ENCODE measurements at places on chromosomes 12 and 14. TPM values are rescaled to one million over a fixed set of nuclear protein-coding genes. Genes with fewer than 3 reads are reported as not detected.

GRCh38 chr14:88233915-88234314, 89.2 kb downstream of the KCNK10 start:
- DNase-seq = no peak

GRCh38 chr14:58121530-58122186, 30.4 kb downstream of the ARMH4 start:
- no peak for DNase-seq

Gene TMEM132C
- total RNA-seq = 0.27 TPM

- DNase-seq = no peak
Measured at GRCh38 chr12:121167232-121167820, 34.6 kb downstream of the P2RX7 start.

Gene CHGA
- not detected for total RNA-seq

DNA sequence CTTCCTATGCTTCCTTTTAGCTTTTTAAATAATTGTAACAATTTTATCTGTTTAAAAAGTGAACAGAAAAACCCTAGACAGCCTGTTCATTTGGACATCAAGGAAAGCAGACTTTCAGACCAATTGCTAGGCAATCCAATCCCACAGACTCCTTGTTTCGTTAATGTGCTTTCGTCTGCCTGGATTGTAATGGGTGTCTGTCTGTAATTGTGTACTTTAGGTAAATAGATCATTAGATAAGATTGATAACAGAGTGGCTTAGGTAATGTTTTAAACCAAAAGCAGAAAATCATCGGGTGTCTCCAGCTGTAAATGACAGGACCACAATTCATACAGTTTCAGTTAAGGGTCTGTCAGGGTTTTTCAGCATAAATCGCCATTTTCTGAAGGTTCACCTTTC, 19.6 kb downstream of the CCDC60 start:
- no peak for DNase-seq

Gene KRT75
- not detected for total RNA-seq

- DNase-seq = no peak
Measured at GRCh38 chr14:22007784-22008412, 334.3 kb upstream of the OR4E1 start.

- DNase-seq = no peak
Measured at GRCh38 chr12:84732828-84733340, 179.7 kb downstream of the SLC6A15 start.

DNA sequence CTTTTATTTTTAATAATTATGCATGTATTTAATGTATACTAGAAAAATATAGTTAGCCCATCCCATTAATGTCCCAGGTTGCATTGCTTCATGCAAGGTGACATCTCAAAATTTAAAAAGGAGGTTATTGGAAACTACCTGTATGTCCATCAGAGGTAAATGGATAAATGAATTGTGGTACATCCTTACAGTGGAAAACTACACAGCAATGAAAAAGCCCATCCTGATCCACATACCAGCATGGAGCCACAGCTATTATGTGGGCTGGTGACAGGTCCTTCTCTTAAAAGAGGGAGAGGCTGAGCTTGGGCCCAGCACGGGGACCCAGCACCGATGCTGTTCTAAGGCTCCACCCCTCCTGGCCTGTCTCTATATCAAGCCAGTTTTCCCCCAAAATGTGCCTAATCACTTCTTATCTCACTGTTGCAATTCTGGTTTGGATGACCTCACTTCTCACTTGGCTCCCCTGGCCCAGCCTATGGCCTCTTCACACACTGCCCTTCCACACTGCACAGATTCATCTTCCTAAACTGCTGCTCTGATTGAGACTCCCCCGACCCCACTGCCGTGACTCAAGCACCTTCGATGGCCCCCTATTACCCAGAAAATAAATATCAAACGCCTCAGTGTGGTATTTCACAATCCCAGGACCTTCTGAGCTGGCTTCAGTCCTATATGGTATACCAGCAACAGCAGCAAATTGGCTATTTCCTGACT, 97.1 kb upstream of the NCOR2 start:
- no peak for DNase-seq

DNA sequence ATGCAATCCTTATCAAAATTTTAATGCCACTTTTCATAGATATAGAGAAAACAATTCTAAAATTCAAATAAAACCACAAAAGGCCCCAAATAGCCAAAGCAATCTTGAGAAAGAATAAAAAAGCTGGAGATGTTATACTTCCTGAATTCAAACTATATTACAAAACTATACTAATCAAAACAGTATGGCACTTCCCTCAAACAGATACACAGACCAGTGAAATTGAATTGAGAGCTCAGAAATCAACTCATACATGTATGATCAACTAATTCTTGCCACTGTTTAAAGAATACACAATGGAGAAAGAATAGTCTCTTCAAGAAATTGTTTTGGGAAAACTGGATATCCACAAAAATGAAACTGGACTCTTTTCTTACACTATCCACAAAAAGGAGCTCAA, 55.4 kb downstream of the FOXG1 start:
- no peak for DNase-seq

DNA sequence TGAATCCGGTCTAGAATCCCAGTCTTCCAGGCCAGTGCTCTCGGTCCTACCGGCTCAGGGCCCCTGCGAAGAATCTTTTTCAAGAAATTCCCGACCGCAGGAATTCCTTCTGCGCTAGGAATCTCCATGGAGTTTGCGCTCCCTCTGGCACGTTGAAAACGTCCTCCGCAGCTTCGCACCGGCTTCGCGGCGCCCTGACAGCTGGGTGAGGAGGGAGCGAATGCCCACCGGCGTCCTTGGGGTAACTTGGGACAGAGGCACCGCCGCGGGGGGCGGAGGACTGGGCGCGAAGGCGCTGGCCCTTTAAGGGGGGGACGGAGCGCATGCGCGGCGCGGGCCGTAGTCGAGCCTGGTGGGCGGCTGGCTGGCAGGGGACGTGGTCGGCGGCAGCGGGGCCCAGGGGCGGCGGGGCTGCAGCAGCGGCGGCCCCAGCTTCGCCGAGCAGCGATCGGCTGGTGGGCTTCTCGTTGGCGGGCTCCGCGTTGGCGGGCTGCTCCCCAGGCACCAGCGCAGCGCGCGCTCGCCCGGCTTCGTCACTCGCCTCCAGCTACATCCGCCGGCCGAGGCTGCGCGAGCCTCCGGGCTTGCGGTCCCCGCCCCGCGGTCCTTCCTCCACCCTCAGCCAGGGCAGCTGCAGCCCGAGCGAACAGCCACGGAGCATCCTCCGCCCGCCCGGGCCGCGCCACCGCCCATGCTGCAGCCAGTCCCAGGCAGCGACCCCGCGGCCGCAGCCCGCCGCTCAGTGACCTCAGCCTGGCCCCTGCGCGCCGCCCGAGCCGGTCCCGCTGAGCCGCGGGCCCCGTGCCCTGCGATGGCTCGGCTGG, at the start of gene VASH1:
Gene VASH1, plus strand, starts transcription at position 333 of the 824 bp plus-strand sequence. CDS start 1,354 bp downstream, outside the sequence.
- peak; percentile 86 for DNase-seq

Gene NXPH4
- 20.0 TPM for total RNA-seq

DNA sequence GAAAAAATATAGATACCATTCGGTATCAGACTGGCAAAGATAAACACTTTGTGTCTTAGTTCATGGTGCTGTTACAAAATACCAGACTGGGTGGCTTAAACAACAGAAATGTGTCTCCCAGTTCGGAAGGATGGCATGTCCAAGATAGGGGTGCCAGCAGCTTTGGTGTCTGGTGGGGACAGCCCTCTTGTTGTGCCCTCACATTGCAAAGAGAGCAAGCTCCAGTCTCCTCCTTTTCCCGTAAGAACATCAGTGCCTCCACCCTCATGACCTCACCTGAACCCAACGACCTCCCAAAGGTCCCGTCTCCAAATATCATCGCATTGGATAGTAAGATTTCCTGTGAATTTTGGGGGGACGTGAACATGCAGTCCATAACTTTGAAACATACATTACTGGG, 12.4 kb downstream of the ZBTB42 start:
- no peak for DNase-seq

- no peak for DNase-seq
Measured at GRCh38 chr14:59130462-59130861, 58.0 kb upstream of the DAAM1 start.

GRCh38 chr14:77260631-77261030, 10.4 kb downstream of the NGB start:
- no peak for DNase-seq

DNA sequence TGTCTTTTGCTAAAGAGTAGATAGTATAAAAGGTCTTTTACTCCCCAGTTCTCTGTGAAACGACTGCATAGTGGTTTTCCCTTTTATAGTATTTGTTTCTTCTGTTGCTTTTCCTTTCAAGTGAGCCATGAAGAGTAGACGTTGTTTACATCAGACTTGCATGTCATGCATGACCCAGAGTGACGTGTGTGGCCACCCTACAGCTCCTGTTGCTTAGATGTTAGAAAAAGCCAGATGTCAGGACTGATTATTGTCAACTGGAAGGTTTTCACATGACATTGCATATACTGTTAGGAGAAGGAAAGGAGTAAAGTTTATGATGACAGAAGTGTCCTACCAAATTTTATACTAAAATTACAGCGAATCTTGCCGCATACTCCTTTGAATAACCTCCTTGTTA, 1.3 kb upstream of the RD3L start:
- DNase-seq = no peak

Gene CRACR2A
- total RNA-seq = 2.3 TPM

- DNase-seq = no peak
Measured at GRCh38 chr12:6233121-6233971, 33.1 kb downstream of the CD9 start.

- no peak for DNase-seq
Measured at GRCh38 chr14:79284621-79285020, 926.7 kb downstream of the DIO2 start.

DNA sequence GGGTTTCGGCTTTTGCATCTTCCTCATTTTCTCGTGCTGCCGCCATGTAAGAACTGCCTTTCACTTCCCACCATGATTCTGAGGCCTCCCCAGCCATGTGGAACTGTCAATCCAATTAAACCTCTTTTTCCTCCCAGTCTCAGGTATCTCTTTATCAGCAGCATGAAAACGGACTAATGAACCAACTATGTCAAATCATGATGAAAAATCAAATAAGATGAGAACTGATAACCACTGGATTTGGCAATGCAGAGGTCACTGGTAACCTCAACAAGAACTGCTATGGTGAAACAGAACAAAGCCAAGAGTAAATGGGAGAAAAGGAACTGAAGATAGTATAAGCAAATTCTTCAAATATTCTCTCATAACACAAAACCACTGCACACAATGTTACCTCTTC, 6.0 kb downstream of the EML5 start:
- DNase-seq = no peak

Gene RERG
- 3.1 TPM for total RNA-seq

Gene ADAM21
- total RNA-seq = 0.54 TPM

Gene KRT6A
- not detected for total RNA-seq

- peak; percentile 59 for DNase-seq
Measured at GRCh38 chr12:52581481-52581880, 7.8 kb upstream of the KRT74 start.

GRCh38 chr12:102958830-102959176, 1.3 kb downstream of the ASCL1 start:
- DNase-seq = no peak

DNA sequence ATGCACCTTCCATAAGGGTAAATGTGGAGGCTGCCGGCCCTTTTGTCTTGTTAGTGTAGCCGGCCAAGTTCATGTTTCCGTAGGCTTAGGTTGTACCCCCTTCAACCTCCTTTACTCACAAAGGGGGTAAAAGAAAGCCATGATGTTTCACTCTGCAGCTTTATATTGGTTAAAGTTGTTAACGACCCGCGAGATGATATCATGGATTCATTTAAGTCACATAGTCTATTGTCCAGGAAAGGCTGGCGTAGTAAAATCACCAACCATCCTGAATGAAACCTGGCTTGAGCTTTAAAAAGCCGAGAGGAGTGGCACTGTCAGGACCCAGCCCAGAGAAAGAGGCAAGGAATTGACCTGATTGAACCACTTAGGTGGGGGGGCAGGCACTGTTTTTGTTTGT, 1.3 kb downstream of the UNG start:
- DNase-seq = no peak

GRCh38 chr12:108825201-108825950, 32.0 kb downstream of the SSH1 start:
- DNase-seq = no peak

DNA sequence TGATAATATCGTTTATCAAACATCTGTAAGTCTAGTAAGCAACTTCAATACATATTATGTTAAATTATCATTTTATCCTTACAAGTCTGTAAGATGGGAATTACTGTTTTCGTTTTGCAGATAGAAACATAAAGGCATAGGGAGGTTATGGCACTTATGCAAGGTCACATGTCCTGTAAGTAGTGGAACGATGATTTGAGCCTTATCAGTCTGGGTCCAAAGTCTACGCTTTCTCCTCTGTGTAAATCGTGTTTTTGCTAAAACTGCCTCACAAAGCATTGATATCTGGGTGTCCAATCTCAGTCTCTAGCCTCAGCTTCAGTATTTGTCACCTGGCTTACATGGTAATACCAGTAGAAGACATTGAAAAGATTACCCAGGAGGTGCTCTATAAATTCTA, 174.9 kb upstream of the RASSF8 start:
- no peak for DNase-seq

GRCh38 chr12:94074980-94075629, 73.3 kb upstream of the PLXNC1 start:
- DNase-seq = no peak

DNA sequence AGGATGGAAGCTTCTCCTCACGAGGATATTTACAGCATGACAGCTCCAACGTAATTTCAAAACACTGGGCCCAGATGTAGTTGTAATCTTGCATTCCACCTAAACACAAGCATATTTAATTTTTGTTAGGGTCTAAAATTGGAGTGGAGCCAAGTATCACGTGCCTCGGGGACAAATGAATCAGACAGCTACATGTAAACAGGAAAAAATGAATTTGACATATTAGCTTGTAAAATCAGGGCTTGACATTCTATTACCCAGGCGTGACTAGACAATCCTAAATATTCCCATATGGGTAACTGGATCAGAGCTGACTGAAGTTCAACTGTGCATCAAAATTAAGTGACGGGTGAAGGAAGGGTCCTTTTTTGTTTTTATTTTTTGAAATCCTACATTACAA, 59.0 kb downstream of the MDM2 start:
- no peak for DNase-seq
